ENCODE measurements at places on chromosomes 13 and 19. TPM values are rescaled to one million over a fixed set of nuclear protein-coding genes. Genes with fewer than 3 reads are reported as not detected.

The MYO1F gene
- 54.1 TPM for total RNA-seq

DNA sequence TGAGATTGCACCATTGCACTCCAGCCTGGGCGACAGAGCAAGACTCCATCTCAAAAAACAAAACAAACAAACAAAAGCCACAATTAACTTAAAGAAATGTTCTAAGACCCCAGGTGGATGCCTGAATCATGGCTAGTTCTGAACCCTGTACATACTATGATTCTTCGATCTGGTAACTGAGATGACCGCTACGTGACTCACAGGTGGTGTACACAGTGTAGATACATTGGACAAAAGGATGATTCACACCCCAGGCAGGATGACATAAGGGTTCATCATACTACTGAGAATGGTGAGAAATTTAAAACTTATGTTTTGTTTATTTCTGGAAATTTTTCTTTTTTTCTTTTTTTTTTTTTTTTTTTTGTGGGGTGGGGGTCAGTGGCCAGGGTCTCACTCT lies 6.5 kb downstream of the ZNF426 start:
- peaks cover 68% of the 10 kb centered on the region for H3K36me3 ChIP-seq
- H3K27me3 ChIP-seq, result no peaks in the 10 kb centered on the region
- H3K4me3 ChIP-seq, result no peak overlapping the region
- DNase-seq, result no peak
- H3K4me1 ChIP-seq, result no peaks in the 10 kb centered on the region
- H3K27ac ChIP-seq, result no peak overlapping the region

- H3K4me1 ChIP-seq, result no peaks in the 10 kb centered on the region
- peaks cover 5% of the 10 kb centered on the region for H3K27me3 ChIP-seq
- no peak overlapping the region for H3K27ac ChIP-seq
- H3K4me3 ChIP-seq, result no peak overlapping the region
These were observed 28.1 kb upstream of the SIAH3 start for GRCh38 chr13:45879666-45880065.

DNA sequence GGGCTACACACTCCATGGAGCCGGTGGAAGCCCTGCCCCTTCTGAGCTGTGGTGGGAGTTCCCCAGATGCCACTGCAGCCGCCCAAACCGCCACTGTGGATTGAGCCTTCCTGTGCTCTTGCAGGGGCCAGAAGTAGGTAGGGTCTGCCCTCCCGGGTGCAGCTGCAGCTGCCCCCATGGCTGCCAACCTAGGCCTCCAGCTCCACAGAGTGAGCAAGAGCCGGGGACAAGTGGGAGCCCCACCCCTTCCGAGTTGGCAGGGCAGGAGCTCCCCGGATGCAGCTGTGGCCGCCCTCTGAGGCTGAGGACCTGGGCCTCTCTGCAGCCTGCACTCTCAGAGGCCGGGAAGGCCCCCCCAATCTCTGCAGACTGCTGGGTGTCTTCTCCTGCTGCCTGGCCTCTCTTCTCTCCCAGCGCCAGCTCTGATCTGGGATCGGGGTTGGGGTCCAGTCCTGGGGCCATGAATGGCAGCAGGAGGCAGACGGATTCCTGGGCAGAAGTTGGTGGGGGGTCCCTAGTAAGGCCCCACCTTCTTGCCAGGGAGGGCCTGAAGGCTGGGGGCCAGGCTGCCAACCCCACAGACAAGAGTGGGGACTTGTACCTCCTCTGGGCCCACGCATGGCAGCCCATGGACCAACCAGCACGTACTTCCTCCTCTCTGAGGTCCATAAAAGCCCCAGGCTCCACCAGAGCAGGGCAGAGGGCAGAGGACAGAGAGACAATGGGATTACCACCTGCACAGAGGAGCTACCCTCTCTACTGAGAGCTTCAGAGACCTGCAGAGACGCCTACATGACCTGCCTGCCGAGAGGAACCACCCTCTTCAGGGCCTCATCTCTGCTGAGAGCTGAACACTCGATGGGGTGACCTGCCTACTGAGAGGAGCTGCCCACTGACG lies 28.9 kb downstream of the AP2S1 start:
- peak overlapping the region; percentile 63 for H3K27ac ChIP-seq
- H3K4me1 ChIP-seq, result peaks cover 46% of the 10 kb centered on the region
- DNase-seq, result peak; percentile 67
- no peaks in the 10 kb centered on the region for H3K36me3 ChIP-seq
- peak overlapping the region; percentile 65 for H3K4me3 ChIP-seq
- no peaks in the 10 kb centered on the region for H3K27me3 ChIP-seq

The SEMA6B gene
- 0.05 TPM for total RNA-seq

The BEST2 gene
- total RNA-seq, result not detected

- H3K4me1 ChIP-seq, result no peaks in the 10 kb centered on the region
- no peaks in the 10 kb centered on the region for H3K27me3 ChIP-seq
- H3K4me3 ChIP-seq, result no peak overlapping the region
- DNase-seq, result no peak
- H3K27ac ChIP-seq, result no peak overlapping the region
- H3K36me3 ChIP-seq, result no peaks in the 10 kb centered on the region
These were observed 389.2 kb downstream of the EFNB2 start for GRCh38 chr13:106145997-106146864.

The MCF2L gene
- total RNA-seq, result 11.8 TPM

The MEGF8 gene
- total RNA-seq, result 9.7 TPM

DNA sequence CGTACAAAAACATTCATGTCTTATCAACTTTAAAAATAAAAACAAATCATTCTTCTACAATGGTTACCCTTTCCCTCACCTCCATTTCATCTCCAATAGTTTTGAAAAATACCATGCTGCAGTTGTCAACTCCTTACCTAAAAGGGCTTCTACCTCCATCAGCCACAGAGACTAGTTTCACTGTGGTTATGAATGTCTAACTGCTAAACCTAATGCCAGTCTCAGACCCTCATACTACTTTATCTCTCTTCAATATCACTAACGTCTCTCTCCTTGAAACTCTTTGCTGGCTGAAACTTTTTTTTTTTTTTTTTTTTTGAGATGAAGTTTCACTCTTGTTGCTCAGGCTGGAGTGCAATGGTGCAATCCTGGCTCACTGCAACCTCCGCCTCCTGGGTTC lies 27.1 kb downstream of the LNX2 start:
- DNase-seq, result no peak
- H3K4me3 ChIP-seq, result no peak overlapping the region
- H3K27me3 ChIP-seq, result no peaks in the 10 kb centered on the region
- H3K36me3 ChIP-seq, result no peaks in the 10 kb centered on the region
- no peak overlapping the region for H3K27ac ChIP-seq

DNA sequence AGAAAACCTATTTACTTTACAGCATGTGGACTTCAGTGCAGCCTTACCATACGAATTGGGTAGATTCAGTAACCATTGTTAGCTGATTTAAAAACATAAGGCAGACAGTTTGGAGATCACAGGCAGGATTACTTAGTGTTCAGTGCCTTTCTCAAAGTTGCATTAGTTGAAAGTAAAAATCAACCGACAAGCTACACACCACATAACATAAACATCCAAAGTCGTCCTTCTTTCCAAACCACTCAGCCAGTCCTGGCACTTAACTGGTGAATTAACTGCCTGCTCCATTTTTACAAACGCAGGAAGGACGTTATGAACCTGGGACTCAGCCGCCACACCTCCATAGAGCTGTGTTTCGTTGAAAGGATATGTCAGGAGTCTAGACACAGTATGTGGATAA lies 91.4 kb downstream of the COL4A1 start:
- no peaks in the 10 kb centered on the region for H3K4me1 ChIP-seq
- peaks cover 27% of the 10 kb centered on the region for H3K27me3 ChIP-seq
- H3K27ac ChIP-seq, result no peak overlapping the region
- no peak for DNase-seq
- H3K4me3 ChIP-seq, result no peak overlapping the region
- no peaks in the 10 kb centered on the region for H3K36me3 ChIP-seq

- no peak for DNase-seq
- no peak overlapping the region for H3K27ac ChIP-seq
- H3K36me3 ChIP-seq, result no peaks in the 10 kb centered on the region
- no peak overlapping the region for H3K4me3 ChIP-seq
- H3K4me1 ChIP-seq, result no peaks in the 10 kb centered on the region
- peaks cover 31% of the 10 kb centered on the region for H3K27me3 ChIP-seq
These were observed 232.3 kb downstream of the ATP8A2 start for GRCh38 chr13:25604106-25604505.

Data from activated T-cell treated with anti-CD3 and anti-CD28 coated beads, Interleukin-2, amount 50 U/mL, for 72 hours (primary cell).